T-helper 9 cell (primary cell): ENCODE measurements at places on chromosomes 5 and 9.
A peak's percentile ranks its signal among the peaks of the same experiment; 100 is the strongest.

DNA sequence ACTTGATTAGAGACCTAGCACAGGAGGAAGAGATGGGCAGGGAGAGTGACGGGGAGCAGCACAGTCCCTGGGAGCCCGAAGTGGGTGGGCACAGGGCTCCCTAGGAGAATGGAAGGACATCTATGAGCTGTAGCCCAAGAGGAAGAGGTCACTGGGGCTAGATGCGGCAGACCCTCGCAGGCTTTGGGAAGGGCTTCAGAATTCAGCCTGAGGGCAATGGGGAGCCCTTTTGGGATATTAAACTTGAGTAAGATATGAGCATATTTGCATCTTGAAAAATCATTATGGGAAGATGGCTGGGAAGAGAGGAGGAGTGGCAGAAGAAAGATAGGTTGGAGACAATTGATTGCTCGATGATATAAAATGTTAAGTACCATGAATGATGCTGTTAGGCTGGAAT lies 48.9 kb upstream of the IL17B start:
- no peak for DNase-seq

GRCh38 chr5:72290356-72291133 lies 29.5 kb downstream of the MRPS27 start:
- DNase-seq, result no peak

GRCh38 chr5:141180313-141180712 lies 1.9 kb upstream of the PCDHB16 start:
- DNase-seq, result no peak

- no peak for DNase-seq
Observed at GRCh38 chr5:36881807-36882206, 5.2 kb downstream of the NIPBL start.

- no peak for DNase-seq
Observed at GRCh38 chr5:1526190-1526631, 2.5 kb upstream of the LPCAT1 start.

GRCh38 chr5:105816961-105817360 lies 1853.8 kb downstream of the EFNA5 start:
- DNase-seq, result no peak

GRCh38 chr9:23598994-23599393 lies 227.0 kb downstream of the ELAVL2 start:
- no peak for DNase-seq

DNA sequence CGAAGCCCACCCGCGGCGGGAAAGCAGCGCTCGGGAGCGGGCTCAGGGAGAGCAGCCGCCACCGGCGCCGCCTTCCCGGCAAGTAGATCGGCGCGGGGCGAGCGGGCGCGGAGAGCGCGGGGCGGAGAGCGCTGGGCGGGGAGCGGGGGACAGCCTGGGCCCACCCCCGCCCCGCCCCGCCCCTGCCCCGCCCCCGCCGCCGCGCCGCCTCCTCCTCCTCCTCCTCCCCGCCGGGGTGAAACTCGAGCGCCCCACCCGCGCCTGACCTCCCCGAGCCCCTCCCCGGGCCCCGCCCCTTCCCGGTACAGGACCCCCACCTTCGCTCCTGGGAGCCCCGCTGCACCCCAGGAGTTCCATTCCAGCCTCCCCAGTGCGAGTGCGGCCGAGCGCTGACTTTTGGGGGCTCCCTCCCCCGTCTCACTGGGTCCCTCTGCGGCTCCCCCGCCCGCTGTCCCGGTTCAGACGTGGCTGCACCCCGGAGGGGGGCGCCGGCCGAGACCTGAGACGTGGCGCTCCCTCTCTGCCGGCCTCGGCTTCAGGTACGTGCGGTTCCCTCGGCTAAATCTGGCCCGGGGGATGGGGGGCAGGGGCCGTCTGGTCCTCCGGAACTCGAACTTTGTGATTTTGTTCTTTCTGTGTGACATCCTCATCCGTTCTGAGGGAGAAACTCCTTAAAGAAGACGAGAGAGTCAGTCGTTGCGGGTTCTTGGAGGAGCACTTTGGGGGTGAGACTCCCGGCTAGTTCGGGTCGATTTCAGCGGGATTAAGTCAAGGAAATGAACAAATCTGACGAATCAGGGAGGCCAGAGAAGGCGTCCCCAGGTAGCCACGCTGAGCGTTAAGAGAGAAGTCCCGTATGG lies at the start of gene SEMA5A:
Gene SEMA5A (minus strand): TSS at position 84 of the 860 bp plus-strand sequence. CDS start 166,129 bp downstream, outside the sequence.
- peak; percentile 0 for DNase-seq

- no peak for DNase-seq
Observed at GRCh38 chr9:105236261-105236660, 8.2 kb upstream of the SLC44A1 start.

- no peak for DNase-seq
Observed at GRCh38 chr5:74722271-74722670, 37.2 kb downstream of the HEXB start.

DNA sequence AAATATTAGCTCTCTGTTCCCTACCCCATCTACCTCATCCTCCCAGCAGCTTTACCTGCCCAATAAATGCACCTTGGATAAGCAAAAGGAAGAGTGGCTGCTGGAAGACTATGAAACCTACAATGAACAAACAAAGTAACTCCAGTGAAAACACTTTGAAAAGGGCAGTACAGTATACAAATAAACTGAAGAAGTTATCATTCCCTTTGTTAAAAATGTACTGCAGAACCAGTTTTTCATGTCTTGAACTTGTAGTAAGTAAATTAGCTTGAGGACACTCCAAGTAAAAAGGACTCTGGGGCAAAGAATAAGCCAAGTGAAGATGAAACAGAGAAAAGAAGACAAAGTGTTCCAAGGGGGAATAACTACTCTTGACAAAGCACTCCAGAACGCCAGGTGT lies 457.1 kb downstream of the DTWD2 start:
- DNase-seq, result no peak

- DNase-seq, result no peak
Observed at GRCh38 chr9:27387722-27388121, 90.8 kb upstream of the EQTN start.

GRCh38 chr9:22838266-22838665 lies 391.6 kb downstream of the DMRTA1 start:
- DNase-seq, result no peak

- DNase-seq, result no peak
Observed at GRCh38 chr5:6096101-6096500, 282.2 kb downstream of the MED10 start.

DNA sequence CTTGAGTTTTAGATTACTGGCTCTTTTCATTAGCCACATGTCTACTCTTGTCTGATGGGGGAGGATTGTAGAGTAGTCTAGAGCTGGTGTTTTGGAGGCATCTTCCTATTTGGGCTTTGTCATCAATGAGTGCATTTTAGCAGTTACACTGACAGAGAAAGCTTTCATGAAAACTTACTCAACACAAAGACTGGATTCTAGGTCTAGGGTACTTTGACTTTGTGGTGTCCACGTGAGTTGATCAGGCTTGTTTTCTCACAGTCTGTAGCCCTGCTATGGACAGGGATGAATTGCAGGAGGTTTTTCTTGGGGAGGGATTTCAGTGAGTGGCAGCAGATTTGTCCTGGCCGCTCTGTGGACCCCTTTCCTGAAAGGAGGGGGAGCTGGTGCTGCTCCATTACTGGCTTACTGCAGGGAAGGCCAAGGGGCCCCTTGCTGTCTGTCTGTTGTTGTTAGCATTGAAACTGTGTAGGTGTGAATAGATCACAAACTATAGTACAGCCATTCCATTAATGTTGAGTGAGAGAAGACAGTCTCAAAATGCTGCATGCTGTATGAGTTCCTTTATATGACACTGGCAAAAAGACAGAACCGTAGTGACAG lies 6.6 kb downstream of the TRIO start:
- DNase-seq, result no peak

- no peak for DNase-seq
Observed at GRCh38 chr9:69131682-69132081, 42.4 kb upstream of the TJP2 start.

DNA sequence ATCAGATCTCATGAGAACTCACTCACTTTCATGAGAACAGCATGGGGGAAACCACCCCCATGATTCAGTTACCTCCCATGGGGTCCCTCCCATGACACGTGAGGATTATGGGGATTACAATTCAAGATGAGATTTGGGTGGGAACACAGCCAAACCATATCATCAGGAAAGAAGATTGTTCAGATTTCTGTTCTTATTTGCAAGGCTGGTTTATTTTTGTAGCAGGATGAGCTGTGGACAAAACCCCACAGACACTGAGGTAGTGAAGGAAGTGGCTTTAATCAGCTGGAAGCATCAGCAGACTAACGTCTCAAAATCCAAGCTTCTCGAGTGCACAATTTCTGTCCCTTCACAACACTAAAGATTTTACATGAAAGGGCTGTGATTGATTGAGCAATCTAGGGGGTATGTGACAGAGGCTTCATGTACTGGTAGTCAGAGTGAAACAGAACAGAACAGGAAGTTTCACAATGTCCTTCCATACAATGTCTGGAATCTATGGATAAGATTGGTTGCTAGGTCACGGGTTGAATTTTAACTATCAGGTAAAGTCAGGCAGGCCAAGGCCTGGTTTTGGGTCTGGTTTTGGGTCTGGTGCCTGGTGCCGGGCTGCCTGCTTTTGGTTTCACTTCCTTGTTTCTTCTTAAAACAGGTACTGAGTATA lies 91.3 kb upstream of the ZNF366 start:
- DNase-seq, result no peak

DNA sequence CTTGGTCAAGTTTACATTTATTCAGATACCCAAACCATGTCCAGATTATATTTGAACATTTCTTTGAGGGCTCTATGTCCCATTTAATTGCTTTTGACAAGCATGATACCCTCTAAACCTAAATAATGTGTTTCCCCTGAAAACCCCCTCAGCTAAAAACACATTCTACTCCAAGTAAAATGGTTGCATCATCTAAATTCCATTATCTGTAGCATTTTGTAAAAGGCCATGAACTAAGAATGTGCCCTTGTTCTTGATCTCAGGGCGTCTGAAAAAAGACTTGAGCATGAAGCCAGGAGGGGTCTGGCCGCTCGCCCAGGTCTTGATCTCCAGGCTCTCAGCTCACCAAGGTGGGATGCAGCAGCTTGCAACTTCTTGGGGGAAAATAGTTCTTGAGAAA lies 53.5 kb upstream of the ERCC6L2 start:
- no peak for DNase-seq

DNA sequence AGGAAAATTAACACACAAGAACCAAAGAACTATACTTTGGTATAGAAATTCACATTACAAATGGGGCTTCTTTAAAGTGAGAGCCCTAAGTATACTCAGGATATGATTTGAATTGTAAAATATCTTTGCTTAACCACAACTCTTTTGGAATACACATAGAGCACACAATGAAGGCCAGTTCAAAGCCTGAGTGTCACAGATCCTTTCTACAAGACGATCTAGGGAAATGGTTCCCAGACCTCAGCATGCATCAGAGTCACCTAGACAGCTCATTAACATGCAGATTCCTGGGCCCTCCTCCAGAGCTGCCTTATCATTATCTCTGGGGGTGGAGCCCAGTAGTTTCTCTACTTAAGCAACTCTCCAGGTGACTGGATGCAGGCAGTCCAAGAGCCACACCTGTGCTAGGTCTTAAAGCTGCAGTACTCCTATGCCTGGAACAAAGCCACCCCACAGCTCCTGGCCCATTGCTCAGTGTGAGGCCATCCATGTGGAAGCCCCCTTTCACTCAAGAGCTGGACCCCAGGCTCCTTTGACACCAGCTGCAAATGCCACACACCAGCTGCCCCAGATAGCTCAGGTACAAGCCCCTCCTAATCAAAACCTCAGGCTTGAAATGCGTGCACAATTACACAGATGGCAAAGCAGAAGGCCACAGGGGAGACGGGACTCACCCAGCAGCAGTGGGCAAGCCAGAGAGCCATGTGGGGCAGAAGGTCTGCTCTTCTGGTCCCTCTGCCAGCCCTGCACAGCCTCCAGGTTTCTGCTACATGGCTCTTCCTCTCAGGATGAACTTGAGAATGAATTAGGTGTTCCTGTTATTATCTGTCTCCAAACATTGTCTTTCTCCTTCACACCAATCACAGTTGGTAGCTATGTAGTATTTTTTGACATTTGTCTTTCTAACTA lies 106.1 kb downstream of the SH3TC2 start:
- no peak for DNase-seq

DNA sequence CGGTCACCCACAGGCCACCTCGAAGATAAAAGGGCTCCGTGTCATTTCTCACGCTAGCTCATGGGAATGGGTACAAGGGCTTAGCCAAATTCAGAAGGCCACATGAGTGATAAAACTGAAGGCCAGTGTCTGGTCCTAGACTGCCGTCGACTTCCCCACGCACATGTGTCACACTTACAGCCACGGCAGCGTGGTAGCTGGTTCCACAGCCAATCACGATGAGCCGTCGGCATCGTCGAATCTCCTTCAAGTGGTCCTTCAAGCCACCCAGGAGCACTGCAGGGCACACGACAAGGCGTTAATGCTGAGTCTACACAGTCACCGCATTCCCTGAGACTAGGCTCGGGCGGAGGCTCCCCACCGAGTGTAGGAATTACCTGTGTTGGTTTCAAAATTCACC lies 24.7 kb upstream of the MAPK9 start:
- DNase-seq, result no peak

- no peak for DNase-seq
Observed at GRCh38 chr9:136093346-136093986, 1.6 kb downstream of the NACC2 start.

DNA sequence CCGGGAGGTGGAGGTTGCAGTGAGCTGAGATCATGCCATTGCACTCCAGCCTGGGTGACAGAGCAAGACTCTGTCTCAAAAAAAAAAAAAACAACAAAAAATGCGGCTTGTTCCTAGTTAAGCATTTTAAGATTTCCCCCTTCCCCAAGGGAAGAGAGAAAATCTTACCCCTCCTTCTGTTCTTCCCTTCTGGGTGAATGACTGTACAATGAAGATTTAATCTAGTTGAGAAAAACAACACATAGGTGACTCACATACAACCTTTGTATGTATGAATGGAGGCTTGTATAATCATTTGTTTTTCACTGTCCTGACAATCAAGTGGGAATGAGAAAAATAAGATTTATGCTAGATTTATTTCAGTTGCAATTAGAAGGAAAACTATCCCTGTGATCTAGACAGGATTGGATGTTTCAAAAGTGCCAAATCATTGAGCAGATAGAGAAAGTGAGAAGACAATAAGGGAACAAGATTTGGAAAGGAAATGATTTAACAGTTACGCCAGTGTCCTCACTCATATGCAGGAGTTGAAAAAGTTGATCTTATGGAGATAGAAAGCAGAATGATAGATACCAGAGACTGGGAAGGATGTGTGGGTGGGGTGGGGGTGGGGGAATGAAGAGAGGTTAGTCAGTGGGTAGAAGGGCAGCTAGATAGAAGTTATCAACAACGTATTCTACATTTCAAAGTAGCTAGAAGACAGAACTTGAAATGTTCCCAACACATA lies 16.7 kb downstream of the GDA start:
- DNase-seq, result no peak

- no peak for DNase-seq
Observed at GRCh38 chr5:19605846-19606407, 382.1 kb downstream of the CDH18 start.
